ENCODE measurements at places on chromosomes 1 and 21.

DNA sequence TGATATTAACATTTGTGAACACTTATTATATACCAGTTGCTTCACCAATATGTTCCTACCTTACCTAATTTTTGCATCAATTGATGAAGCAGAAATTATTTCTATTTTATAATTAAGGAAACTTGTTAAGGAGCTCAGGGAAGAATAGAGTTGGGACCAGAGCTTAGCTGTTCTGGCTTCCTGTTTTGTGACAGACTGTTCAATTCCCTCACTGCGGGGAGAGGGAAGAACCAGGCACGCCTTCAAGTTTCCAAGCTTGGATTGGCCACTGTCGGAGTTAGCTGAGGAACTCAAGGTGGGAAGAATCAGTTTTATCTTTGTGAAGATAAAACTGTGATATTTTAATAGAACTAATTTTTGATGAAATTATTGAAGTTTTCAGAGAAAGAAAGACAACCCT, 142.3 kb upstream of the LMO4 start:
- no peak overlapping the region for H3K27ac ChIP-seq
- peaks cover 26% of the 10 kb centered on the region for H3K27me3 ChIP-seq
- no peaks in the 10 kb centered on the region for H3K4me1 ChIP-seq
- no peaks in the 10 kb centered on the region for H3K36me3 ChIP-seq
- no peak for DNase-seq

DNA sequence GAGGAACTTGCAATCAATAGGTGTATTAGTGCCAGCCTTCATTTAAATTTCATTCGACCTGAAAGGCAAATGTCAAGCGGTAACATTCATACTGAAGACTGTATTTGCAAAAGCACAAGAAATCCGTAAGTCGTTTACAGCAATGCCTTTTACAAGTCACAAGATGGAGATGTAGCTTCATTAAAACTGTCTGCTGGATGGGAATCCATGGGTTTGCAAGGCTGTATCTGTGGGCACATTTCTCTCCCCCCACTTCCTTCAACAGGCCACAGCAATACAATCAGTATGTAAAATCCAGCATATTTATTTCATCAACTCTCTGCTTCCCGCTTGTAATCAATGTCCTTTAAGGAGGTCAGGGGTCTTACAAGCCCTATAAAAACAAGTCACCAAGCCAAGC, 147.1 kb downstream of the SLC45A1 start:
- H3K27ac ChIP-seq: no peak overlapping the region
- no peaks in the 10 kb centered on the region for H3K27me3 ChIP-seq
- peaks cover 26% of the 10 kb centered on the region for H3K4me1 ChIP-seq
- no peak overlapping the region for H3K4me3 ChIP-seq
- peaks cover 10% of the 10 kb centered on the region for H3K36me3 ChIP-seq
- DNase-seq: no peak

DNA sequence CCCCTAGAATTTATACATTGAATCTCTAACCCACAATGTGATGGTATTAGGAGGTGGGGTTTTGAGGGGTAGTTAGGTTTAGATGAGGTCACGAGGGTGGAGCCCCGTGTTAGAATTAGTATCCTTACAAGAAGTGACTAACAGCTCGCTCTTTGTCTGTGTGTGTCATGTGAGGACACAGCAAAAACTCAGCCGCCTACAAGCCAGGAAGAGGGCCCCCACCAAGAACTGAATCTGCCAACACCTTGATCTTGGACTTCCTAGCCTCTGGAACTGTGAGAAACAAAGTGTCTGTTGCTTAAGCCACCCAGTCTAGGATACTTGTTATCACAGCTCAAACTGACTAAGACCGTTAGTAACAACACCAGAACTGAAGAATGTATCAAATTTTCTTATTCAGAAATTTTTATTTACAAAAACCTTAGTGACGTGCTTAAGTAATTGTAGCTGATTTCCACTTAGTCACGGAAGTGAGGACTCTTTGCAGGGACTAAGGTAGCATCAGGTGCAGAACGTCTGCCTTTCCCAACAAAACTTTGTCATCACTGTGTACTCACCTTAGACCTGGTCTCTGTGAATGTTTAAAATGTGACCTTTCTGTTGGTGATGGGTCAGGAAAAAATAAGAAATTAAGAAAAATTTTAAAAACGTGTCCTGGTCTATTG, 24.5 kb upstream of the LRRC8C start:
- H3K4me1 ChIP-seq: peaks cover 89% of the 10 kb centered on the region
- H3K36me3 ChIP-seq: peaks cover 16% of the 10 kb centered on the region
- peak; percentile 71 for DNase-seq
- peak overlapping the region; percentile 74 for H3K4me3 ChIP-seq
- no peaks in the 10 kb centered on the region for H3K27me3 ChIP-seq

GRCh38 chr1:206915030-206915735, 6.6 kb downstream of the FCMR start:
- peak overlapping the region; percentile 83 for H3K27ac ChIP-seq
- H3K4me1 ChIP-seq: peaks cover 79% of the 10 kb centered on the region
- H3K36me3 ChIP-seq: peaks cover 48% of the 10 kb centered on the region
- peak overlapping the region; percentile 65 for H3K4me3 ChIP-seq
- no peak for DNase-seq
- H3K27me3 ChIP-seq: no peaks in the 10 kb centered on the region

DNA sequence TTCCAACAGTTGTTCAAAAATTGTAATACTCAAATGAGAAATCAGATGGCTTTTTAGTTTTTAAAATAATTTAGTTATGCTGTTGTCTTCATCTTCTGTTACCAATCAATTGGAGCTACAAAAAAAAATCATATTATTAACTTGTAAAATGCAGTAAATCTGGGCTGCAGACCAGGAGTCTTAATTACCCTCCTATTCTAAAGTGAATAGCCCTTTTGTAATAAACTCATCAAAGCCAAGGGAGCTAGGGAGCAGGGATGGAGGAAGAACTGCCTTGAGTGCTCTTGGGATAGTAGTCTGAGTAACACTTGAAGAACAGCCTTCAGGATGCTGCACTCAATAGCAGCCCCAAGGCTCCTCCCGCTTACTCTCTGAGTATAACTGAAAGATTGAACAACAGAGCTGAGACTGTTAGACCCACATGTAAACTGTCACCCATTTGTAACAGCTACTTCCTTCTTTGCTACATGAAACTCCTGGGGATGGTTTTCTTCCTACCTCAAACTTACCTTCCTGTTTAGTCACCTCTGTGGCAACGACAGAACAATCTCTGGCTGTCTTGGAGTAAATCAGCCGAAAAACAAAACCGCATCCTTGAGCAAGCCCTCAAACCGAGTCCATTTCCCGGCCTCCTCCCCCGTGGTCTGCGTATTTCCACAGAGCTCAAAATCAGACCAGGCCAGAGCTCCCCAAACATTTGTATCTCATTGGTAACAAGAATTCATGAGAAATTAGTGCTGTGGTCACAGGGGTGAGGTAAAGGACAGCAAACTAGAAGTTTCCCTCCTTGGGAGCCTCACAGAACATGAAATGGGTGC, 55.9 kb downstream of the CD58 start:
- H3K27ac ChIP-seq: peak overlapping the region; percentile 86
- peak overlapping the region; percentile 46 for H3K4me3 ChIP-seq
- H3K36me3 ChIP-seq: peaks cover 2% of the 10 kb centered on the region
- DNase-seq: peak; percentile 67
- H3K4me1 ChIP-seq: peaks cover 24% of the 10 kb centered on the region
- no peaks in the 10 kb centered on the region for H3K27me3 ChIP-seq

GRCh38 chr1:52725903-52726264, 369 bp upstream of the ZYG11B start:
- H3K27me3 ChIP-seq: no peaks in the 10 kb centered on the region
- peaks cover 31% of the 10 kb centered on the region for H3K4me1 ChIP-seq
- no peak for DNase-seq
- H3K4me3 ChIP-seq: peak overlapping the region; percentile 69
- H3K36me3 ChIP-seq: peaks cover 2% of the 10 kb centered on the region
- H3K27ac ChIP-seq: peak overlapping the region; percentile 65

GRCh38 chr1:63928186-63929105, 154.6 kb downstream of the ROR1 start:
- H3K4me3 ChIP-seq: no peak overlapping the region
- no peak for DNase-seq
- no peaks in the 10 kb centered on the region for H3K27me3 ChIP-seq
- H3K27ac ChIP-seq: no peak overlapping the region

- peaks cover 4% of the 10 kb centered on the region for H3K36me3 ChIP-seq
- no peak overlapping the region for H3K27ac ChIP-seq
- no peaks in the 10 kb centered on the region for H3K27me3 ChIP-seq
- peaks cover 1% of the 10 kb centered on the region for H3K4me1 ChIP-seq
These were observed 13.0 kb downstream of the IL20 start for GRCh38 chr1:206878456-206878855.

DNA sequence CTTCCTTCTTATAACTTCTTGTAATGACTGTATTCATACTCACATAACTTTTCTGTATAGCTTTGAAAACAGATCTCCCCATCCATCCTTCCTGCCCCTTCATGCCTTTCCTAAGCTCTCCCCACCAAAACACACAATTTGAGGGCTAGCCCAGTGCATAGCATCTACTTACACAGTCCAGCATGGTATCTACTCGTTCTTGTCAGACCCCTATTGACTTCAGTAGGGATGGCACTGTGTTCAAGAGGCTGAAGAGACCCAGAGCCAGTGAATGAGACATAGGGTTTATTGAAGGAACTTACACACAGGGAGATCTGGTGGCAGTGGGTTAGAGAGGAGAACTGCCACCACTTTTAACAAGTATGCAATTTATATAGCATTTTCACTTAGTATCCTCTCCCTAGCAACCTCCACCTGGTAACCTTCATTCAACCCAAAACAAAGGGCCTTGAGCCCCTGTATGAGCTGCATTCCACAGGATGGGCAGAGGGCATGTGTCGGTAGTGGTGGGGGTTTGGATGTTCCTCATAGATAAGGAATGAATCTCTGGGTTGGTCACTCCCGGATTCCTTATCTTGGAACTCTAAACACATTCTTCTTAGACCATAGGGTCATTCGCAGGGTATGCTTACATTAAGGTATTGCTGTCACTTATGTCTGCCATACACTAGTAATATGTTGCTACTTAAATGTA, 64.9 kb upstream of the GNG12 start:
- H3K27ac ChIP-seq: no peak overlapping the region
- no peaks in the 10 kb centered on the region for H3K4me1 ChIP-seq
- no peaks in the 10 kb centered on the region for H3K36me3 ChIP-seq
- H3K4me3 ChIP-seq: no peak overlapping the region

DNA sequence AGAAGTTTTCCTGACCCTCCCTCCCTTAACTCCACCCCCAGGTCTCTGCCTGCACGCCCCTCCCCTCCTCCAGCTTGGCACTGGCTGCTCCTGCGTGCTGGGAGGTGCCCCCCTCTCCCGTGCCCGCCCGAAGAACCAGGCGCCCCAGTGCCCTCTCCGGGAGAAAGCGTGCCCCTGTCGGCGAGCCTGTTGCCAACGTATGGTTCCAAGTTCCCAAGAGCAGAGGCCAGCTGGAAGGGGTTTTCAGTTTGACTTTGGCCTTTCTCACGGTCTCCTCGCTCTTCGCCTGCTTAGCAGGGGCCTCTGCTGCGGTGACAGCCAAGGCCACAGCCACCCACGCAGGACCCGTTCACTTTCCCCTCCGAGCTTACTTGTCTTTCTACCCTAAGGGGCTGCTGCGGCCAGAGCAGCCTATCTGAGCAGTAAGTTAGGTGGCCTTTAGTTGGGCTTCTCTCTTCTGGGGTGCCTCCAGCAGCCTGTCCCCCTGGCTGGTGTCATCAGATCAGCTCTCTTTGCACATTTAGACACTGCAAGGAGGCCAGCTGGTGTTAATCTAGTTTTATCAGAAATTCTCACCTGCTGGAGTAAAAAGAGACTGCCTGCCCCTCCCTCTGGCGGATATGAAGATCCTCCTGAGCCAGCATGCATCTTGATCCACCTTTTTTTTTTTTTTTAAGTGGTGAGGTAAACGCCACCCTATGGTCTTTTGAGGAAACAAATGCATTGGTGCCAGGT, 1.5 kb downstream of the STUM start:
- no peak overlapping the region for H3K27ac ChIP-seq
- DNase-seq: peak; percentile 47
- no peaks in the 10 kb centered on the region for H3K36me3 ChIP-seq
- H3K4me3 ChIP-seq: peak overlapping the region; percentile 54
- H3K4me1 ChIP-seq: peaks cover 13% of the 10 kb centered on the region

GRCh38 chr1:9410737-9411297, 118.1 kb downstream of the SPSB1 start:
- DNase-seq: peak; percentile 6
- peak overlapping the region; percentile 57 for H3K27ac ChIP-seq
- H3K27me3 ChIP-seq: peaks cover 12% of the 10 kb centered on the region
- H3K4me3 ChIP-seq: peak overlapping the region; percentile 20
- peaks cover 4% of the 10 kb centered on the region for H3K36me3 ChIP-seq
